ENCODE measurements at places on chromosomes 2 and 18. TPM values are rescaled to one million over a fixed set of nuclear protein-coding genes. Genes with fewer than 3 reads are reported as not detected.
A peak's percentile ranks its signal among the peaks of the same experiment; 100 is the strongest.

GRCh38 chr2:129709001-129709955, 270.2 kb upstream of the RAB6C start:
- no peak for DNase-seq

DNA sequence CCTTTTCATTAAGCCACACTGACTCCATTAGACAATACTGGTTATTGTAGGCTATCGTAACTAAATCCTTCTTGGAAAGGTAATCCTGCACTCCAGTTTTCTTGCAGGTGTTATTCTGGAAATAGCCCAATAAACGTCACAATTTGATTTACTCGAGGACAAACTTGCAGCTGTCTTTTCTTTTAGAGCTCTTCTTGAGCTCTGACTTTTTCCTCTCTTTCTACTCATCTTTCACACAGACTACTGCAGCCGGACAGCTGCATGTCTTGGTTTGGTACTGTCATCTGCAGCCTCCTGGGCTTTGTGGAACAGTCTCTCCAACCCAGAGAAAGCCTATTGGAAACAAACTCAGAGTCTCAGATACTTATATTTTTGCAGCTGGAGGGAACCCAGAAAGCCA, 23.0 kb upstream of the MSGN1 start:
- no peak for DNase-seq

GRCh38 chr2:133483181-133483580, 85.1 kb downstream of the NCKAP5 start:
- no peak for DNase-seq

The FRZB gene
- 0.08 TPM for total RNA-seq

DNA sequence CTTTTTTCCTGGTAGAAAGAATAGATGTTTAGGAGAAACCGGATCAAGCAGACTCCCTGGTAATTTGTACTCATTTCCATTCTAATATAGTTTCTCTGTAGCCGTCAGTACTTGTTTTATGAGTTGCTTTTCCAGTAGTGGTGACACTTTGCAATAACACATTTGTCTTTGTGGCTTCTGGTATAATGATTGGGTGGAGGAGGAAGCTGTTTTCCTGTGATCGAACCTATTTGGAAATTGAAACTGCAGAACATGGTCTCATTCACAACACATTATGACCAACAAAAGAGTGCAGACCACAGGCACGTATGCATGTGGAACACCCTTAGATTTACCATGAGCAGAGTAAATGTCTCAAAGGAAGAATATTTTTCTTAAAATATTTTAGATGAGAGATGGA, 7.6 kb upstream of the SERPINB12 start:
- no peak for DNase-seq

DNA sequence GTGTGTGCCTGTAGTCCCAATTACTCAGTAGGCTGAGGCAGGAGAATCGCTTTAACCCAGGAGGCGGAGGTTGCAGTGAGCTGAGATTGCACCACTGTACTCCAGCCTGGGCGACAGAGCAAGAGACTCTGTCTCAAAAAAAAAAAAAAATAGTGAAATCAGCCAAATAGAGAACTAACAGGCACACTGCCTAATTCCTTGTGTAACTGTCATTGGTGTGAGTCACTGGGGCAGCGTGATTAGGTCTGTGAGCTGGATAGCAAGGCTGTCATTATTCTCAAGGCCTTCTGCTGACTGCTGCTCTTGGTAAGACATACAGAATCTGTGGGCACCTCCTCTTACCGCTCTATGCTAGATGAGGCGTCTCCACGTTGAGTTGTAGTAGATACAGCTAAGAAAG, 270.3 kb downstream of the NEDD4L start:
- DNase-seq, result peak; percentile 92

The TCF7L1 gene
- 0.17 TPM for total RNA-seq

The SLC23A3 gene
- 0.12 TPM for total RNA-seq

The AUP1 gene
- 95.4 TPM for total RNA-seq

The ANKRD30B gene
- 0.33 TPM for total RNA-seq

- DNase-seq, result no peak
These were observed 20.1 kb downstream of the SFT2D3 start for GRCh38 chr2:127721311-127721977.

The WIPF1 gene
- 7.3 TPM for total RNA-seq

DNA sequence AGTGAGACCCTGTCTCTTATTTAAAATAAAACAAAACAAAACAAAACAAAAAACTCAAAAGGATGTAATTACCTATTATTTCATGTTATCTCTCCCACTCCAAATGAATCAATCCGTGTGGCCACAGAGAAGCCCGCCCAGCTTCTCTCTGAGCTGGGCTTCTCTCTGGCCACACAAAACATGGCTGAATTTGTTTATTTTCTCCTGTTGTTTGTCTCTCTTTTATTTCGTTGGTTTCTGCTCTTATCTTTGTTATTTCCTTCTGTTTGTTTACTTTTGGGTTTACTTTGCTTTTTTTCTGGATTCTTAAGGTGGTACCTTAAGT, 1.5 kb upstream of the TRABD2A start:
- no peak for DNase-seq

GRCh38 chr2:84940088-84940470, 30.9 kb upstream of the KCMF1 start:
- DNase-seq, result no peak

GRCh38 chr18:46939337-46939963, 22.0 kb downstream of the KATNAL2 start:
- DNase-seq, result peak; percentile 62

- DNase-seq, result no peak
These were observed 55.9 kb upstream of the HPCAL1 start for GRCh38 chr2:10246831-10247230.

DNA sequence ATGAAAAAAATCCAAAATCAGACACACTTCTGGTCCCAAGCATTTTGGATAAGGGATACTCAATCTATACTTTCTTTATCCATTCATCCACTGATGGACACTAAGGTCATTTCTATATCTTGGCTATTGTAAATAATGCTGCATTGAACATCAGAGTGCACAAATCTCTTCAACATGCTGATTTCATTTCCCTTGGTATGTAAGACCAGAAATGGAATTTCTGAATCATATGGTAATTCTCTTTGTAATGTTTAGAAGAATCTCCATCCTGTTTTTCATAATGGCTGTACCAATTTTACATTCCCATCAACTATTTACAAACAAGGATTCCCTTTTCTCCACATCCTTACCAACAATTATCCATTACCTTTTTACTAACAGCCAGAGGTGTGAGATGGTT, 33.7 kb upstream of the MCM6 start:
- DNase-seq, result no peak

DNA sequence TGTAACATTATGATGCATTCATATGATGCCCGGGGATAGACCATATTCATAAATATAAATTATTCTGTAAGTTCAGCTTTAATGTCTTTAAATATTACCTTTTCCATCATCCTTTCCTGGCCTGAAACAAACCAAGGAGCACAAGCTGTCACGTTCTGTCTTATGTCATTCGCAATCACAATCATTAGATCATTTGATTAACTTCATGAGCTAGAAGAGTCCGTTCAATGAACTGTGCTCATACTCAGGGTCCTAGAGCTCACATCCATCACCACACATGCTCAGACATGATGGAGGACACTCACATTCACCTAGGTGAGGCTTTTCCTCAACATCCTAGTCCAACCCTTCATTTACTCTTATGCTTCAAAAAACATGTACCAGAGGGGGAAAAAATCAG, 599.0 kb upstream of the ID2 start:
- DNase-seq, result no peak

- no peak for DNase-seq
These were observed 141.0 kb upstream of the EPC2 start for GRCh38 chr2:148503516-148503915.

The POU3F3 gene
- total RNA-seq, result 2.6 TPM

GRCh38 chr18:12011957-12012549, 30.7 kb downstream of the IMPA2 start:
- peak; percentile 76 for DNase-seq

The CFAP221 gene
- not detected for total RNA-seq

GRCh38 chr2:205689820-205690219, 7.5 kb downstream of the NRP2 start:
- no peak for DNase-seq

DNA sequence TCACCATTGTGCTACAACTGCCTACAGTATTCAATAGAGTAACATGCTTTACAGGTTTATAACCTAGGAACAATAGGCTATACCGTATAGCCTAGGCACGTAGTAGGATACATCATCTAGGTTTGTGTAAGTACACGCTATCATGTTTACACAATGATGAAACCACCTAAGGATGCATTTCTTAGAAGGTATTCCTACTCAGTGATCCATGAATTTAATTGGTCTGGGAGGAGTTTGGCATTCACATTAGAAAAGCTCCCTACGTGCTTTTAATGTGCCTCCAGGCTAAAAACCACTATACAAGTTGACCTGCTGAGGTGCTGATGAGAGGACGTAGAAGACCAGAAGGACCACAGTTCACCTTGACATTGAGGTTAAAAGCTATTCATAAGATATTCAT, 154.5 kb upstream of the LRRTM1 start:
- no peak for DNase-seq

- no peak for DNase-seq
These were observed 161.1 kb downstream of the SLC39A10 start for GRCh38 chr2:195818106-195818505.

DNA sequence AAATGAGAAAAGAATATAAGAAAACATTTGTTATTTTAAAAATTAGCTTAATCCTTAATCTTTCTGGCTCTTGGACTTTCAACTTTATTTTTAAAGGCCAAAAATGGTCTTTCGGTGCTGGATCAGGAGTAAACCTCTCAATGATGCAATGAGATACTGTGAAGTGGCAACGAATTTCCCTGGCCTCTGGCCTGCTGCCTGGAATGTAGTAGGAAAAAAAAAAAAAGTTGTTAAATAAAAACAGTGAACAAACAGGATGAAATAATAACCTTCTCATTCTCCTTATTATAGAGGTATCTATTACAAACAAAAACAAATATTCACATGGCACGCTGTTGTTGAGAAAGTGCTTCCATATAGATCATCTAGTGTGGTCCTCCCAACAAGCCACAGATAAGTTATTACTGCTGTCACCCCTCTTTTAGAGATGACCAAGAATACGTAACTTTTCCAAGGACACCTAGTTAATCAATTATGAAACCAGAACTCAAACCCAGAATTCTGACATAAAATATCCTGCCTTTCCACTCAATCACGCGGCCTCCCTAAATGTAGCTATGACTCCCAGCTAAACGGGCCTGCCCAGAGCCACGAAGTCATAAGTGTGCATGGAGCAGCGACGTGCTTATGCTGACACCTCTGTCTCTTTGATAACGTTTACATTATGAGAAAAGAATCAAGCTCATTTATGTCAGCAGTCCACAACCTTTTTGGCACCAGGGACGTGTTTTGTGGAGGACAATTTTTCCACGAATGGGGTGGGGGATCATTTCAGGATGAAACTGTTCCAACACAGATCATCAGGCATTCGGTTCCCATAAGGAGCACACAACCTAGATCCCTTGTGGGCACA, 170.9 kb downstream of the BCL2 start:
- peak; percentile 65 for DNase-seq

The LRRC30 gene
- not detected for total RNA-seq

- DNase-seq, result no peak
These were observed 83.6 kb upstream of the MGAT5 start for GRCh38 chr2:134170294-134170693.

GRCh38 chr2:6579281-6579680, 286.4 kb downstream of the CMPK2 start:
- DNase-seq, result no peak

- no peak for DNase-seq
These were observed 297.9 kb downstream of the EN1 start for GRCh38 chr2:118549503-118549902.

DNA sequence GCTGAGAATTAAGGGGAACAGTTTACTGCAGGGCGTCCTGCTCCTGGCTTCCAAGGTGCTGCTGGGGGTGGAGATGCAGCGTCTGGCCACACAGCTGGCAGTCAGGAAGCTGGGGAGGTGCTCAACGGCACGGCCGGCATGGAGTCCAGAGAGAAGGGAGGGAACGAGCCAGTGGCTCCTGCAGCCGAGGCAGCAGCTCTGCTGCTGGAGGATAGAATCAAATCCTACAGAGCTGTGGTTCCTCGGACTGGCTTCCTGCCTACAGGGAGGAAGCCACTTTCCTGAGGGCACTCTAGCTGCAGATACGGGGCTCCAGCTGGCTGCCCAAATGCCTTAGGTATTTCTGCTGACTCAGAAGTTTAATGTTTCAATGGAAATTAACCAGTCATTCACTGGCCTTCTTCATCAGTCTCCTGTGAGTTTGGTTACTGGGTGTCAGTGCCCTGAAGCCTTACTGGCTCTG, 266.3 kb downstream of the TWIST2 start:
- DNase-seq, result peak; percentile 34

GRCh38 chr18:32919799-32920198, 147.0 kb upstream of the KLHL14 start:
- peak; percentile 58 for DNase-seq

- no peak for DNase-seq
These were observed 558.2 kb downstream of the SUCLG1 start for GRCh38 chr2:83900862-83901261.

- peak; percentile 72 for DNase-seq
These were observed 83.3 kb upstream of the CD28 start for GRCh38 chr2:203623096-203623495.

The LRATD1 gene
- total RNA-seq, result 18.5 TPM

DNA sequence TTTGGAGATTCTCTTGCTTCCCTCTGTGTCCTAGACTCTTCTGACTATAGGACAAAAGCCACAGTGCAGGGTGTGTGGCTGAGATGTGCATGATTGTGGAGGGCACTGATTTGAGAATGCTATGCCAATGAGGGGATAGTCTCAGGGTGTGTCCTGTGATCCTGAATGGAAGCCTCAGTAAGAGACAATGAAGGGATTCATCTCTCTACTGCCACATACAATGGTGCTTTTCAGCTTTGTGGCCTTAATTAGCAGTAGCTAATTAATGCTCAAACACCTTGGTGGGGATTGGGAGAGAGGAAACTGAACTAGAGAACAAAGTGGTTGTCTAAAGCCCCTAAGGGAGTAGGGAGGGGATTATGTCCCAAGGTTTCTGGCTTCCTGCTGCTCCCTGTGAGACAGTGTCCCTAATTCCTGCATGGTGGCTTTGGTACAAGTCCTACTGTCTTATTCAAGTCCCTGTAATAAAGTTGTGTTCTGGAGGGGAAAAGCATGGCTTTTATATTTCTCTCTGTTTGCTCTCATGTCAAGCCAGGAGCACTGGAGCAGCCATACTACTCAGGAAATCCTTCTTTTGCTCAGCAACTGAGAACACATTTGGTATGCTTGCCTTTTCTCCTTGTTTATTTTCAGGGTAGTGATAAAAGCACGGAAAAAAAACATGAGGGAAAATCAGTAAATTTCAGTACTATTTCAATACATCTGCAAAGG, 415.2 kb upstream of the TCF4 start:
- DNase-seq, result no peak

GRCh38 chr2:44139741-44140140, 28.9 kb upstream of the PPM1B start:
- DNase-seq, result no peak
